ENCODE measurements at places on chromosomes 12 and 14. TPM values are rescaled to one million over a fixed set of nuclear protein-coding genes. Genes with fewer than 3 reads are reported as not detected.

The PPP4R3A gene
- 80.3 TPM for total RNA-seq

The TAS2R8 gene
- not detected for total RNA-seq

The TPPP2 gene
- total RNA-seq, result not detected

The RNF41 gene
- 24.2 TPM for total RNA-seq

The SLC35F4 gene
- total RNA-seq, result not detected

The PARP11 gene
- total RNA-seq, result 2.0 TPM

The NR4A1 gene
- 23.2 TPM for total RNA-seq

The ERG28 gene
- 14.9 TPM for total RNA-seq

The TAS2R43 gene
- not detected for total RNA-seq

The AQP2 gene
- total RNA-seq, result not detected

The KLRB1 gene
- total RNA-seq, result not detected

The CCDC38 gene
- total RNA-seq, result not detected

The KRT85 gene
- not detected for total RNA-seq

The RNASE4 gene
- total RNA-seq, result 4.3 TPM

The HNRNPA1 gene
- 3,025 TPM for total RNA-seq

The ZDHHC22 gene
- total RNA-seq, result 0.20 TPM

The HEATR5A gene
- total RNA-seq, result 13.8 TPM

The YARS2 gene
- total RNA-seq, result 30.2 TPM

The SDR9C7 gene
- total RNA-seq, result not detected

The EVL gene
- total RNA-seq, result 26.9 TPM

The PPP1R13B gene
- 4.0 TPM for total RNA-seq

The DCAF5 gene
- total RNA-seq, result 18.8 TPM

The GLS2 gene
- total RNA-seq, result 0.27 TPM

The SIX1 gene
- total RNA-seq, result 4.8 TPM

The PPM1H gene
- total RNA-seq, result 6.0 TPM

The LRFN5 gene
- total RNA-seq, result not detected

The KRT80 gene
- 66.0 TPM for total RNA-seq

The LHX5 gene
- not detected for total RNA-seq

The SRRM4 gene
- total RNA-seq, result not detected

The KRT78 gene
- total RNA-seq, result not detected

The GALNT16 gene
- total RNA-seq, result 3.7 TPM

The KRT1 gene
- not detected for total RNA-seq

The ST8SIA1 gene
- total RNA-seq, result not detected

The TAS2R14 gene
- total RNA-seq, result 0.77 TPM

The PPP4R4 gene
- total RNA-seq, result 0.33 TPM

The TMTC3 gene
- total RNA-seq, result 13.4 TPM

The MUCL1 gene
- total RNA-seq, result not detected

The SPX gene
- 2.3 TPM for total RNA-seq

The PMEL gene
- total RNA-seq, result 1.3 TPM

The ANAPC7 gene
- 53.2 TPM for total RNA-seq

The LRP1-AS gene
- total RNA-seq, result not detected

The CD4 gene
- not detected for total RNA-seq

The CAMKK2 gene
- total RNA-seq, result 18.2 TPM

The KRT79 gene
- total RNA-seq, result not detected

The SRGAP1 gene
- total RNA-seq, result 9.0 TPM
